ENCODE measurements at places on chromosomes 7 and 10.
A peak's percentile ranks its signal among the peaks of the same experiment; 100 is the strongest.

GRCh38 chr7:27966219-27966780 is 214.3 kb downstream of the JAZF1 start:
- no peak for DNase-seq

DNA sequence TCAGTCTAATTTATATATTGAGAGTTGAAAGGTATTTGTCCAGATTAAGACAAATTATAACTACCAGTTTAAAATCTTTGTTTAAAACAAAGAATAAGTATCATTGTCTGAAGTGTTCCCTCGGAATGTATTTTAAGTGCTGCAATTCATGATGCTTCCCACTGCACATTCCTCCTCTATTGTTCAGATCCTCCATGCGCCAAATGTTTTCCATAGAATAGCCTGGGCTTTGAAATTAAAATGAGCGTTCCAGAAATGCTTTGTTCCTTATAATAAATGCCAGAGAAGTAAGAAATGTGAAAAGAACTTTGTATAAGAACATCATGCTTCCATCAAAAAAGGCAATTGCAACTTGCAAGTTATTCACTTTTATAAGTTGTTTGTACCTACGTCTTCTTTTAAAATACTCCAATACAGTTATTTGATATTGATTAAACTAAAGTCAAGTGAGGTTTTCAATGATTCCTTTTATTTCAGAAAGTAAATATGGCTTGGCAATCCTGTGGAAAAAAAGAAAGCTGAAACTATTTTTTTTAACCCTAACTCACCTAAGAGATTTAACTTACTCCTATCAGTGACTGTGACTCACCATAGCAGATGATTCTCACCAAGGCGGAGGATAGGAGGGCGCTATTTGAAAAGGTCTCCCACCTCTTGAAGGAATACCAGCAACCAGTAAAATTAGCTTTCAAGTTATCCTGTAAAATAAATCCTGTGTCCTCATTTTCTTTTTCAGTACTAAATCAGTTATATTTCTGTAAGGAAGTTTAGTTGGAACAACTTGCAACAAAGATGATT is 85.8 kb downstream of the CTNNA3 start:
- no peak for DNase-seq

GRCh38 chr10:84563355-84563754 is 235.0 kb downstream of the CCSER2 start:
- no peak for DNase-seq

DNA sequence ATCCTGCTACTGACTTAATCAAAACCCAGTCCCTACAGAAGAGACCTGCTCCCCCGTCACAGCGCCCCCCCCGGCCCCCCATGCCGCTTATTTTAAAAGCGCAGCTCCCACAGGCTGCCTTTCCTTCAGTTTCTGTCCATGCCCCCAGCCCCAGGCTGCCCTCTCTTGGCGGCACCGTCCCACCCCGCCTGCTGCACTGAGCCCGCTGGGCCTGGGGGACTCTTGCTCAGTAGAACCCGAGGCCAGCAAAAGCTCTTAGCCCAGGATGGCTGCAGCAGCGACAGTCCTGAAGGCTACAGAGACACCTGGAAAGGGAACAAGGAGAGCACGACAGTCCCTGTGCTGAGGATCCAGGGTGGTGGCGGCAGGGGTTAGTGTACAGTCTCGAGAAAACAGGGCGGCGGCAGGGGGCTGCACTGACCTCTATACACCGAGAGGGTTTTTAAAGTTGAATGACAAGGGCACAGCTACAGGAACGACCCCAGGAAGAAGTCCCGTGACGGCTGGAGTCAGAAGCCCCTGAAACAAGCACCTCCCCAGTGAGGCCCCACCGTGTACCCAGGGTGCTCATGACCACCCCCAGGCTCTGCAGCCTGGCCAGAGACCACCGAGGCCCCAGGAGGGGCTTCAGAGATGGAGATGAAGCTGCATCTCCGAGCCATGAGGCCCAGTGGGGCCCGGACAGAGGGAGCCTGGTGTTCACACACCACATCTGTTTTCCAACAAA is 54.4 kb downstream of the ZRANB1 start:
- no peak for DNase-seq

- DNase-seq: no peak
Observed at GRCh38 chr10:104127411-104127810, 5.4 kb downstream of the SFR1 start.

DNA sequence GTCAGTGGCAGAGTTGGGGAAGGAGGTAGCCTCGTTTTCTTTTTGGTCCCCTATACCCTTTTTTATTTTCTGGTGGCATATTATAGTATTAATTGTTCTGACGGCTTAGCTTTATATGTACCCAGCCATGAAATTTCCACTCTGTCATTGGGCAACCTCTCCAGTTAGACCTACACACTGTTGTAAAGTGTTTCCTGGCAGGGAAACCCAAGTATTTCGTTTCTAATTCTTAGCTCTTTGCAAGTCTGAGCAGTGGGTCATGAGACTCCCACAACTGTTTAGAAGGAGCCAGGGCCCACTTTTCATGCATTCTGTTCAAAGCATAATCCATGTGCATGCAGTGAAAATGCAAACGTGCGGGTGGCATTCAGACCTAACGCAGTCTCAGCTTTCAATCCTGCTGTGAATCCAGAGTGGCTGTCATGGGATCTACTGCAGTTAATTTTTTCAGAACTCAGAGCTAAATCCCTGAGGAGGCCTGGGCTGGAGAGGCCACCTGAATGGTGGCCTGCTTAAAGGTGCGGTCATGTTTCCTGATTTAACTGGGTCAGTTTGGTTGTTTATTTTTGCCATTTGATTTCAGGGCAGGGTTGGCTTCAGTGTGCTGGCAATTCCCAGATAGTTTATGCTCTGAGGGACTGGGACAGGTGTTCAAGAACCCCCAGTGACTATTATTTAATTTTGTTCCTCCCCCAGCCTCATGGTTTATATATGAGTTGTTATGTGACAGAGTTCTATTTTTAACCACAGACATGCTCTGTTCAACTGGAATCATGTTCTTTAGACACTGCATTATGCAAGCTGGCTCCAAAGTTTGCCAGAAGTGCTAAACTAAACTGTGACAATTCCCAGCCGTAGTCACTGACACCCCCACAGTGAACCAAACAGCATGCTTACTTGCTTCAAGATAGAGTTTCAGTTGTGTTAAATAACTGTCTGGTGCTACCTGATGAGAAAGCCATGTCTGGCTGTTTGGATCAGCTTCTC is 27.4 kb upstream of the SYPL1 start:
- DNase-seq: no peak

GRCh38 chr7:157022681-157023588 is 12.5 kb upstream of the MNX1 start:
- no peak for DNase-seq

DNA sequence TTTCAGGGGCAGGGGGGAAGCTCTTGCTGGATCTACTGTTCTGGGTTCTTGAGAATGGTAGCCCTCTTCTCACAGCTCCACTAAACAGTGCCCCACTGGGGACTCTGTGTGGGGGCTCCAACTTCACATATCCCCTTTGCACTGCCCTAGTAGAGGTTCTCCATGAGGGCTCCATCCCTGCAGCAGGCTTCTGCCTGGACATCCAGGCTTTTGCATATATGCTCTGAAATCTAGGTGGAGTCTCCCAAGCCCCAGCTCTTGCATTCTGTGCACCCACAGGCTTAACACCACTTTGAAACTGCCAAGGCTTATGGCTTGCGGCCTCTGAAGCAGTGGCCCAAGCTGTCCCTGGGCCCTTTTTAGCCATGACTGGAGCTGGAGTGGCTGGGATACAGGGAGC is 150.7 kb downstream of the LRMDA start:
- no peak for DNase-seq

DNA sequence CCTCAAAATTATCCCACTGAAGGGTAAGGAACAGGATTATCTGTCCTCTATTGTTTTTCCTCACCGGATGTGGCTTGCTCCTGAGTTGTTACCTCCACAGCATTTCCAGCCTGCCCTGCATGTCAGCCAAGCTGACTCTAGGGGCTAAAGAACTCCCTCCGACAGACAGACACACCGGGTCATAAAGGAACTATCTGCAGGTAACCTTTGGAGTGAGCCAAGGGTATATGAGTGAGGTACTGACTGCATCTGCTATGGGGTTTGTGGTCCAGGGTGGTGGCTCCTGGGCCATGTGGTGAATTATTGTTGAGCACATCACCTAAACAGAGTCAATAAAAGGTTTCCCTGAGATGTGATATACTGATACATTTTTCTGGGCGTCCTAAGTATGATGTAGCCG is 6.9 kb upstream of the KAZALD1 start:
- DNase-seq: no peak

DNA sequence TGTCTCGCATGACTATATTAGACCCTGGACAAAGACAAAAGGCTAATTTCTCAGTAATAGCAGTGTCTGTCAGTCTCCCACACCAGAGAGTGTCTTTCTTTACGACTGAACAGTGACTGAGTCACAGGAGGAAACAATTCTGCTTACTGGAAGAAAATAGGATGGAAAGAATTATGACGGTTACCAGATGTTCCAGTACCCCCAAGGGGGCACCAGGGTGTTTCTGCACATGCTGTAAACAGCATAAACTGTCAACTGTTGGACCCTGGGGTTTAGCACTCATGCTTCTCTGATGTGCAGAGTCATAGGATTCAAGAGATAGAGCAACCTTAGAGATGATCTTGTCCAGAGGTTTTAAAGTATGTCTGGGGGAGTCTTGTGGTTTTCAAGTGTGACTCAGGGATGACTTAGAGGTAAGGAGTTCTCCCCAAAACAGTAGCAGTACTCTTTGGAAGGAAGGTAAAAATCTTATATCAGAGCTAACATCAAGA is 291.7 kb downstream of the THSD7A start:
- peak; percentile 36 for DNase-seq

- DNase-seq: no peak
Observed at GRCh38 chr7:39017369-39017915, 39.7 kb downstream of the POU6F2 start.

DNA sequence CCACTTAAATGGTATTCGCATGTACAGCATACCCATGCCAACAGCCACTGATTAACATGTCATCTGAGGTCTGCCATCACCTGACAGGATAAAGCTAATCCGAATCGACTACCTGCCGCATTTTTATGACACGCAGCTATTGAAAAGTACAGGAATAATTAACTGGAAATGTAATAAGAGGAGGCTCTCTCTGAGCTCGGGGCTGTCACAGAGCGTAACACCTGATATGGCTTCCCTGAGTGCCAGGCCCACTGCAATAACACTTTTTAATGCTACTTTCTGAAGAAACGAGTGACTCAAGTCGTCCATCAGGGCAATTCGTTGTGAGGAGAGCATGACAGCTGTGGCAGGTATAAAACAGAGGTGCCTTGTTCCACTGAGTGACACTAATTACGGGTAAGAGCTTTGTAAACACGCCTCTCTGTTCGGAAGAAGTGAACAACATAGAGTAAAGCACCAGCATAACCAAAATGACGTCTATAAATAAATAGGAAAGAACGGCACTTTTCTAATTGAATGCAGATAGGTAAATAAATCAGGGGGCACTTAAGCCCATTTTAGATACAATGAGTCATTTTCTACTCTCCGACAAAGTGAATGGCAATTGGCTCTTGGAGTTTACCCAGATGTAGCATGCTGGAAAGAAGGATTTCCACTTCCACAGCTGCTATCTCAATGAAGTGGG is 56.5 kb upstream of the CREB5 start:
- no peak for DNase-seq

- DNase-seq: no peak
Observed at GRCh38 chr10:75617485-75618155, 186.2 kb downstream of the LRMDA start.

GRCh38 chr10:58885686-58886345 is 290.6 kb upstream of the PHYHIPL start:
- no peak for DNase-seq

DNA sequence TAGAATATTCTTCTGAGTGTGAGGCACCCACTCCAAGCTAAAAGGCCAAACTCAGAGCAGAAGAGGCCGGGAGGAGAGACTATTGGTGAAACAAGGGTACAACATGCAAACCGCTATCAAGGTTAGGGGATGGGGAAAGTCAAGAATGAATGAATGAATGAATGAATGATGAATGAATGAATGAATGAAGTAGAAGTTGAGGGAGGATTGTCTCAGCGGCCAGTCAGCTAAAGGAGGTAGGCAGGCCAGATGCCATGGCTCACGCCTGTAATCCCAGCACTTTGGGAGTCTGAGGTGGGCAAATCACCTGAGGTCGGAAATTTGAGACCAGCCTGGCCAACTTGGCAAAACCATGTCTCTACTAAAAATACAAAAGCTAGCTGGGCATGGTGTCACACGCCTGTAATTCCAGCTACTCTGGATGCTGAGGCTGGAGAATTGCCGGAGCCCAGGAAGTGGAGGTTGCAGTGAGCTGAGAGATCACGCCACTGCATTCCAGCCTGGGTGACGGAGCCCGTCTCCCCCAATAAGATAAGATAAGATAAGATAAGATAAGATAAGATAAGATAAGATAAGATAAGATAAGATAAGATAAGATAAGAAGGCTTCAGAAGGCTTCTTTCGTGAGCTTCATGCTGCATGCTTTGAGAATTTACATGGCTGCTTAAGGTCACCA is 250.8 kb downstream of the CCDC3 start:
- no peak for DNase-seq

GRCh38 chr10:31668326-31668725 is 260.3 kb downstream of the ARHGAP12 start:
- no peak for DNase-seq

DNA sequence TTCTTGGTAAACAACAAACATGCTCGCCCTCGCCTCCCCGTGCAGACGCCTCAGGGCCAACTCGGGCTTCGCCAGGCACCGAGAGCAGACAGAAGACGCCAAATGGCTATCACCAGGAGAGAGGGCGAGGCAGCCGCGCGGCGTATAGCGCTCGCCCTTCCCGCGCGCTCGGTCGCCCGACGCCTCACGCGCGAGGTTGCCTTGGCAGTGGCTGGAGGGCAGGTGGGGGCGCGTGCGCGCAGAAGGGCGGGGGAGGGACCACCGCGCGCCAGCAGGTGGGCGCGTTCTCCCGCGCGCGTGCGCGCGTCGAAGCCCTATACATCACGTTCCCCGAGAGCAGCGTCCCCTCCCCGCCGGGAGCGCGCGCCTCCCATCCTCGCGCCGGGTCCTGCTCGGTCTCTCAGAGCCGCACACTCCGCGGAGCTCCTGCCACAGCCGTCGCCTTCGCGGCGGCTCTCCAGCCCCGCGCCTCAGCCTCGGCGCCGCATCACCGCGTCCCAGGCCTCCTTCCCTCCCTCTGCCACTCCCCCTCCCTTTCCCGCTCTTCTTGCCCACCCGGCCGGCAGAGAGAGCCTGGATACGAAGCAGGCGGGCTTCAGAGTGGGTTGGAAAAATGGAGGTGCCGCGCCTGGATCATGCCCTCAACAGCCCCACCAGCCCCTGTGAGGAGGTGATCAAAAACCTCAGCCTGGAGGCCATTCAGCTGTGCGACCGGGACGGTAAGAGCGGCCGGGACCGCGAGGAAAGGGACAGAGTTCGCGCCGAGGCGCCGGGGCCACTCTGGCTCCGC is at the start of gene PHYHIPL:
PHYHIPL (plus strand) TSS at position 403 of the 790 bp plus-strand sequence; CDS start at position 614, 211 bp downstream.
- no peak for DNase-seq

- DNase-seq: no peak
Observed at GRCh38 chr10:4170633-4171314, 385.8 kb upstream of the KLF6 start.

GRCh38 chr10:32337350-32337749 is 9.6 kb downstream of the EPC1 start:
- no peak for DNase-seq
